ENCODE measurements at places on chromosomes 12 and 14. TPM values are rescaled to one million over a fixed set of nuclear protein-coding genes. Genes with fewer than 3 reads are reported as not detected.

The TC2N gene
- 2.4 TPM for total RNA-seq

GRCh38 chr14:79179985-79180384 lies 1009.8 kb downstream of the NRXN3 start:
- DNase-seq = no peak

- DNase-seq = no peak
Measured at GRCh38 chr14:23789696-23790095, 153.5 kb downstream of the DHRS2 start.

DNA sequence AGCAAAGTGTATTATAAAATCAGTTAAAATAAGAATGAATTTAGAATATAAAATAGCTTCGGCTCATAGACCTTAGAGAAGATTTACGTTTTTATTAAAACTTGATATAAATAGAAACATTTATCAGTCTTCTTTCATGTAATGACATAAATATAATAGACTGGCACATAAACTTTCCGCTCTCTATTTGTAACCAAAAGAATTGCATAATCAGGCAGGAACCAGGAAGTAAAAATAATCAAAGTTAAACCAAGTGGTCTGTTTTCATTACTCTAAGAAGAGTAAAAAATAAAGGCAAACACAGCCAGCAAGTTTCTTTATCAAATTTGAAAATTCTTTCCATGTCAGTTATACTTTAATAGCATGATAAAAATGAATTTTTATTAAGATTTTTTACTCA lies 46.3 kb upstream of the ATP2A2 start:
- DNase-seq = no peak

GRCh38 chr12:75884465-75884985 lies 147.1 kb downstream of the PHLDA1 start:
- DNase-seq = no peak

The OSBPL8 gene
- 21.2 TPM for total RNA-seq

Data from H4 (cell line).